ENCODE measurements at places on chromosomes 13 and 19.
A peak's percentile ranks its signal among the peaks of the same experiment; 100 is the strongest.

DNA sequence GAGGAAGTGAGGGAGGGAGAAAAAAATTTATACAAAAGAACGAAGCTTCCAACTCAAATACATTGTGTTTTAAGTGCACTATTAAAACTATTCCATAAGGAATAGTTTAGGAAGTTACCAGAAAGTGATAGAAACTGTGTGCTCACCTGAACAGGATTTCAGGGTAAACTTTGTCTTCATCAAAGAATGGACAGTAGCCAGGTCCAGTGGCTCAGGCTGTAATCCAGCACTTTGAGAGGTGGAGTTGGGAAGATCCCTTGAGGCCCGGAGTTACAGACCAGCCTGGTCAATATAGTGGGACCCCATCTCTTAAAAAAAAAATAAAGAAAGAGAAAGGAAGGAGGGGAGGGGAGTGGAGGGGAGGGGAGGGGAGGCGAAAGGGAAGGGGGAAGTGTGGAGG lies 13.0 kb upstream of the CDADC1 start:
- DNase-seq: no peak

GRCh38 chr19:16295057-16295456 lies 29.6 kb upstream of the KLF2 start:
- no peak for DNase-seq

DNA sequence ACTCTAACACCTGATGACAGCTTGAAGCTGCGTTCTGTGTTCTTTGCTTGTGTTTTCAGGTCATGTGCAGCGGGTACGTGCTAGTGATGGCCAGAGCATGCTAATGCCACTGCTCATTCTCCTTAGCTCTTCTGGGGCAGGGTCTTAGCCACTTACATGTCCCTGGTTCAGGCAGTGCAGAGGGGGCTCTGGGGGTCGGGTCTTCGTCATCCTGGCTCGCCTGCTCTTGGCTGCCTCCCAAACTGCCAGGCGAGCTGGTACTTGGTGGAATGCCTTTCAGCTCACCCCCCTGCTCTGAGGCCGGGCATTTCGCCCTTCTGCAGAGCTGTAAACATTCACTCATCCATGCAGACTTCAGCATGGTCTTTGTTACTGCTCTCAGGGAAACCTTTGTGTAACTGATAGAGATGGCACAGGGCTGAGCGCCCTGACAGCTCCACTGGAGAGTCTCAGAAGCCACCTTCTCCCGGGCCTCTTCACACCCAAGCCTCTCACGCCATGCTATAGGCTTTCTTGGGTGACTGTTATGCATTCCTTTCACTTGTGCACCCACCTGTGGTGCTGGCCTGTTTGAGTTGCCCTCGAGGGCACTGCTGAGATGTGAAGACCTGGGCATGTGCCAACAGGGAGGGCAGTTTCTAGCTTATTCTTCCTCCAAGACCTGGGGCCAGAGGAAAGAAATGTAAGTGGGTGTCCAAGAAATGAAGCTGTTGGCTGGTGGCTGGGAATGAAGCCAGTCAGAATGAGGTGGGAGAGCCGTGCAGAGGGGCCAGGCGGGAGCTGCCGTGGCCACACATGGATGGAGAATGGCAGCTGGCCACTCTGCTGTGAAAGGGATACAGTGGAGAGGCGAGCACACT lies 24.4 kb downstream of the FAM124A start:
- DNase-seq: peak; percentile 85

- DNase-seq: peak; percentile 17
Observed at GRCh38 chr19:46728693-46729339, 11.9 kb upstream of the PRKD2 start.

DNA sequence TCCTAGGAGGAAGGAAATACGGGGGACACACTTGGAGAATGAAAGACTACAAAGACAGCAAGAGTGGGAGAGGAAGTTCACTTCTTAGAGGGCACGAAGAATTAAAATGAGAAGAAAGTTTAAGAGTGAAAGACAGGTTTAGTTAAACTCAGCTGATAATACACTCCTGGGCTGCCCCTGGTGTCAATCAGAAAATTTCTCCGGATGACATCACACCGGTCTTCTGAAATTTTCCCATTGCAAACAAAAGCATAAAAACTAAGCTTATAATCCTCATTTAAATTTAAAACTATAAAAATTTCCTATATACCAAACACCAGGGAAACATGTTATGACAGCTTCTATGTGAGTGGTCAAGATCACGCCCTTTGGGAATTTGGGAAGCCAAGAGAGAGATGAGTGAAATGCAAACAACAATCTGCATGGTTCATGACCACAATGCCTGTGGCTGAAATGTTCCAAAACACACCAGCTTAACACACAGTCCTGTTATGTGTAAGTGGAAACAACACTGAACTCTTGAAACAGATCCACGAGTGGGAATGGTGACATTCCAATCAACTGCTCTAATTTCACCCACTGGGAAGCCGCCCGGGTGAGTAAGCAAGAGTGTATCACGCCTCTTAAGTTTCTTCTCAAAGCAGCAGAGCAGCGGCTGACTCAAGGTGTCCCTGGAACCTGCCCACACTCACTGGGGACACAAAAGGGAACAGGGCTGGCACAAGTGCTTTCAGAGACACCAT lies 49.0 kb downstream of the BRD4 start:
- DNase-seq: no peak

DNA sequence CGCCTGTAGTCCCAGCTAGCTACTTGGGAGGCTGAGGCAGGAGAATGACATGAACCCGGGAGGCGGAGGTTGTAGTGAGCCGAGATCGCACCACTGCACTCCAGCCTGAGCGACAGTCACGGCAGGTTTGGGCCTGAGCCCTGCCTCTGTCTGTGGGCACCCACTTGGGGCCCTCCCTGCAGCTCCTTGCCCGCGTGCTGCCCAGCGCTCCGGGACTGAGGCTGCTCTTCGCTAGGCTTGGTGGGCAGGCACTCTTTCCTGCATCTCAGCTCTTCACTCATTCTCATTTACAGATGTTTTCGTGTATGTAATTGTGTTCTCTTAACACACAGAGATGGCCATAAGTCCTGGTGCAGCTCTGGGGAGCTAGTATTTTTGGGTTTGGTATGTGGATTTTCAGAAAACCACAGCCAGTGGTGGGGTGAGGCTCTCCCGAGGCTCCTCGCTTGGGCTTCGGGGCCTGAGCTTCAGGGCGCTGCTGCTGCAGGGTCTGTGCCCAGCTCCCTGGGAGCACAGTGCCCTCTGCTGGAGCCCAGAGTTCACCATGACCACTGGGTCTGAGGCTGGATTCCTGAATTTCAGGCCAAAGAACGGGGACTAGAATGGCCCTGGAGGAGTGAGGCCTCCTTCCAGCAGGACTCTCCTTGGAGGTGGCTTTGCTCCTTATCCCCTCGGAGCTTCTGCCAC lies 15.2 kb downstream of the UPF1 start:
- DNase-seq: peak; percentile 59

- no peak for DNase-seq
Observed at GRCh38 chr13:80083853-80084676, 256.9 kb downstream of the SPRY2 start.

DNA sequence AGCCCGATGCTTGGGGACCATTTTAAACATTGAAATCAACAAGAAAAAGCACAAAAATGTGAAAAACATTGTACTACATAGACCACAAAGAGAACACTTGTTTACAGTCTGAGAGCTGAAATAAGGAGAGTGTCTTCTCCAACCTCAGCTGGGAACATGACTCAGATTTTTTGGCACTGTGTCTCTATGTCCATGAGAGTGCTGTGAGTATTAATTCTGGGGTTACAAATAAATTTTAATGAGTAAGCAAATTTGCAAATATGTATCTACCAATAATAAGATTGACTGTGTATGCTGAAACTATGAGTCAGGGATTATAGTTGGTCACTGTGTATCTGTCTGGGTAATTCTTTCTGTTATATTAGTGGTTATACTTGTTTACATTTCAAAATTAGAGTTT lies 174.0 kb downstream of the DCT start:
- DNase-seq: no peak

DNA sequence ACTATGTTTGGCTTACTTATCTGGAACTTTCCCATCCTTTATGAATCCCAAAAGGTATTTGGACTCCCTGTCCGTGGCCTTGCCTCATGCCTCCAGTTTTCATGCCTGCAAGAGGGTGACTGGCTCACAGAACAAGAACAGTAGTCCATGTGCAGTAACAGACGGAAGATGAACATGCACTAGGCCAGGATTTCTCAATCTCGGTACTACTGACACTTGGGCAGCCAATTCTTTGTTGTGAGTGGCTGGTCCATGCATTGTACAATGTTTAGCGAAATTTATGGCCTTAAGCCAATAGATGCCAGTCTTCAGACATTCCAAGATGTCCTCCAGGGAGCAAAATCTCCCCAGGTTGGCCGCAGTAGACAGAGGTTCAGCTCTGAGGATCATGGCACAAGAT lies 61.9 kb downstream of the DOCK9 start:
- no peak for DNase-seq

DNA sequence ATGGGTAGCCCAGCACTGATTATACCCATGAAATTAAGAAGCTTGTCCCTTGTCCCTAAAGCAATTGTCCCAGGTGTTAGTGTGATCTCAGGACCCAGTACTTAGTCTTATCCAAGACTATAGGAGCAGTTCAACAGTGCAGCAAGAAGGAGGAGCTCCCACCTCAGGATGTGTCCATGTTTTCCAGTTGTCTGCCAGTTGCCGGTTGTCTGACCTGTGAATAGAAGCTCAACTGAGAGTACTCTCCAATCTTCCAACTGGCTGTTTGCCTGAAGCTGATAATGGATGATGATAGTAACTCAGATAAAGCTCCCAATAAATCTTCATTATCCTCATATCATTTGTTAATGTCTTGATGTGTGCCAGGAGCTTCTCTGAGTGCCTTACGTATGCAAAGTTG lies 107.2 kb upstream of the HTR2A start:
- DNase-seq: no peak

- DNase-seq: no peak
Observed at GRCh38 chr13:94331281-94331680, 148.2 kb downstream of the DCT start.

- no peak for DNase-seq
Observed at GRCh38 chr13:113898391-113898790, 34.5 kb upstream of the GAS6 start.

DNA sequence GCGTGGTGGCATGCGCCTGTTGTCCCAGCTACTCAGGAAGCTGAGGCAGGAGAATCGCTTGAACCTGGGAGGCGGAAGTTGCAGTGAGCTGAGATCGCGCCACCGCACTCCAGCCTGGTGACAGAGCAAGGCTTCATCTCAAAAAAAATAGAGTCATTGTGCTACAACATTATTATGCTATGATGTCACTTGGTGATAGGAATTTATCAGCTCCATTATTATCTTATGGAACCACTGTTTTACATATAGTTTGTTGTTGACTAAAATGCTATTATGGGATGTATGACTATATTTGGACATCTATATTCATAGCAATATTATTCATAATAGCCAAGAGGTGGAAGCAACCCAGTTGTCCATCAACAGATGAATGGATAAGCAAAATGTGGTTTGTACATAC lies 26.4 kb upstream of the SLC7A1 start:
- no peak for DNase-seq

- DNase-seq: peak; percentile 73
Observed at GRCh38 chr19:50556282-50557008, 11.8 kb downstream of the LRRC4B start.

DNA sequence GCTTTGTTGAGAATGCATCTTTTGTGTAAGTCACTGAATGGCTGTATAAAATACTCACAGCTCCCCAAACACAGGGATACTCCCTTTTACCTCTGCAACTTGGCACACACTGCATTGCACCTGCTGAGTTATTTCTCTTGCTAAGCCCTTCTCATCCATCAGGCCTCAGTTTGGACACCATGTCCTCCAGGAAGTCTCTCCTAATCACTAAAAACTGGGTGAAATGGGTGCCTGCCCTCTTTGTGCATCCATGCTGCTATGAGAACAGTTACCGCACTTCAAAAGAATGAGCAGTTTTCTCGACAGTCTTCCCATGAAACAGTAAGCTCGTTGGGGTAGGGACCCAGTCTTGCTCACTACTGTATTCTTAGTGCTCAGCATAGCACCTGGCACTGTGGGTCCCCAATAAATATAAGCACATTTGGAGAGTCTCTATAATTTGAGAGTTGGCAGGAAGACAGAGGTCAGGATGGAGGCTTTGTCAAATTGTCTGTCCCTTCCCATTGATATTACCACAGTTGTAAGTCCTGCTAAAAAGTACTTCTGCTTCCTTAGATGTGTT lies 4.6 kb upstream of the SLC25A30 start:
- DNase-seq: no peak

GRCh38 chr13:106916329-106916976 lies 348.5 kb upstream of the ARGLU1 start:
- no peak for DNase-seq
